ENCODE measurements at places on chromosomes 12 and 14.

- DNase-seq: peak; percentile 72
Measured at GRCh38 chr12:48988030-48988649, 10.0 kb downstream of the WNT1 start.

- no peak for DNase-seq
Measured at GRCh38 chr14:99854831-99855230, 61.6 kb downstream of the EML1 start.

- DNase-seq: no peak
Measured at GRCh38 chr12:46390881-46391280, 18.3 kb upstream of the SLC38A2 start.

- DNase-seq: no peak
Measured at GRCh38 chr12:34291001-34291400, 268.7 kb downstream of the ALG10 start.

- DNase-seq: no peak
Measured at GRCh38 chr14:31170411-31170810, 37.2 kb downstream of the HECTD1 start.

DNA sequence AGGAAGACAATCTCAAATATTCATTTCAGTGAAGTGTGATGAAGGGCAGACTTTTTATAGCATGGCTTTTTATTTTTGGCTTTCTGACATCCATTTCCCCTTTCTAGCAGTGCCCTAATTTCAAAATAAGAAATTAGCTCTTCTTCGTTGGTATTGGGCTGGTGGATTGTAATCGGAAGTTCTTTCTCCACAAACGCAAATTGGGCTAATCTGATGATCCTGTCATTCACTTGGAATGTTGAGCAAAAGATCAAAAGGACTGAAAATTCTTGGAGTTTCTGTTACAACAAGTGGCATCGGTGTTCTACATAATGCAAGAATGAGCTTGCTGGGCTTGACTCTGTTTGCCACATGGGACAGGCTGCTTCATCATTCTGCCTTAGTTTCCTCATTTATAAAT lies 1182.8 kb downstream of the FLRT2 start:
- DNase-seq: no peak

DNA sequence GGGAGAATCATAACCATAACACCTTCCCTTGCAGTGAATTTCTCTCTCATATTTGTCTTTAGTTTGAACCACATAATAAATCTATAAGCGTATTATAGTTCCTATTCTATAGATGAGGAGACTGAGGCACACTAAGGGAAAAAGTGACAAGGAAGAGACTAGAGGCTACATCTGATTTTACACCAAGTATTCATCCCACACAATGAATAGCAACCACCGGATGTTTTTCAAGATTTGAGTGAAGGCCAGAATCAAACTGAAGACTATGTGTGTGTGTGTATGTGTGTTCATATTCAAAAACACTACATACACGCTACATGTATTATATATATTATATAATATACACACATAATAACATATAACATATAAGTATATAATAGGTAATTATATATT lies 4.7 kb downstream of the ASB2 start:
- DNase-seq: no peak

- DNase-seq: no peak
Measured at GRCh38 chr12:112046003-112046402, 32.8 kb downstream of the ERP29 start.

GRCh38 chr14:24298892-24299254 lies 707 bp downstream of the DHRS1 start:
- no peak for DNase-seq

- DNase-seq: no peak
Measured at GRCh38 chr14:33847066-33847465, 103.8 kb downstream of the EGLN3 start.

DNA sequence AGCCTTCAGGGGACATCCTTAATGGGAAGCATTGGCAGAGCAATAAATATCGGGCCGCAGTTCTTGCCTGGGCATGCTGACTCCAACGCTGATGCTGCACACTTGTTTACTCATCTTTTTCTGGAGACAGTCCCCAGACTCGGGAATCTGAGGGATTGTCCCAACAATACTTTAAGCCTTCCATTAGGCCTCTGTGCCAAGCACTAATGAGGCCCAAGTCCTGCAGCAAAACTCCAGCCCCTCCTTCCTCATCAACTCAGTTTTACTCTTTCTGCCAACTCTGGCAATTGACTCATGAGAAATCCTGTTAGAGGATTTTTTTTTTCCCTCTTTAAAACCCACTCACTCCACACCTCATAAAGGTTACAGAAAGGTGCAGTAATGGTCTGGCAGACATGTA lies 233.4 kb upstream of the PELI2 start:
- DNase-seq: no peak

DNA sequence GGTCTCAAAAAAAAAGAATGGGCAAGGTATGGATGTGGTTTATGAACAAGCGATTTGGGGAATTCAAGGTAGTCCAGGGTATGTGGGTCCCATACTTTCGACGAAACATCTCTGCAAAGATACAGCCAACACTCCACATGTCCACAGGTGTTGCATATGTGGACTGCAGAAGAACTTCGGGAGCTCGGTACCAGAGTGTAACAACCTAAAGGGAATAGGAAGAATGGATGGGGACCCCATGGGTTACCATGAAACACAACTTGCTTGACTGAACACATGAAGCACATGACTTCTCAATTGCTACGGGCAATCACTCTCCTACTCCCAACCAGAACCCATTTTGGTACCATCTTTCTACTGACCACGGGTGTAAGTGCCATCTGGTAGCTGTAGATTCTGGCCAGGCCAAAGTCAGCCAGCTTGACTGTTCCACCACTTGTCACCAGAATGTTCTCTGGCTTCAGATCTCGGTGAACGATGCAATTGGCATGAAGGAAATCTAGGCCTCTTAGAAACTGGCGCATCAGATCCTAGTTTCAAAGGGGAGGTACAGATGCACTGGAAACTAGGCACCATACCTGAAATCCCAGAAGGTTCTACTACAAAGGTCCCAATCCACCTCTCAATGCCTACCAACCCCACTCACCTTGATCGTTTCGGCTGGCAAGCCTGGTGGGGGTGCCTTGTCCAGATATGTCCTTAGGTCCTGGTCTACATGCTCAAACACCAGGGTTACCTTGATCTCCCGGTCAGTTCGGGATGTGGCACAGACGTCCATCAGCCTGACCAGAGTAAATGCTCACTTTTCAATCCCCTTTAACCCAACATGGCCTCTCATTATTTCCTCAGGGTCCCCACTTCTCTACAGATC lies 1.3 kb downstream of the CDK4 start:
- no peak for DNase-seq

DNA sequence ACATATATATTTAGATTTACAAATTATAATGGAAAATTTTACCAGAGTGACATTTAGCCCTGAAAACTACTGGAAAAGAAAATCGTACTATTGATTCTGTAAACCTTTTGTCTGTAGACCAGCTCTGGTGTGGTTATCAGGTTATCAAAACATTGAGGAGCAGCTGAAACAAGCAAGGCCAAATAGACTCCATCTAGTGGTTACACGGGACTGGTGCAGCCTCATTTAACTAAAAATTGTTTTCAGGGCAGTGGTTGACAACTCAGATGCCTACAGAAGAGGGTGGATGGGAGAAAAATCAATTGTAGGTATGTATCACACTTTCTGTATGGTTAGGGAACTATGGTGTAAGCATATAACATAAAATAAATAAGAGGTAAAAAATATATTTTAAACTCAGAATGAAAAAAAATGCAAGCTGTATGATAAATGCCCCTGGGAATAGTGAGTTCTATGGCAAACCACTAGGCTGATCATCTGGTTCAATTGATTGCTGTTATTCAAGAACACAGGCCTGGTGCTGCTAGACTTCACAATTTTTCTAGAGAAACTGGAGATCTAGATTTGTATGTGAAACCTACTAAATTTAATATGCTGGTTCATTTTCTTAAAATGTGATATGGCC lies 51.2 kb downstream of the ACSS3 start:
- DNase-seq: no peak

GRCh38 chr12:113128802-113129663 lies 6.5 kb downstream of the RASAL1 start:
- DNase-seq: no peak

GRCh38 chr12:47777741-47778558 lies 4.9 kb downstream of the SLC48A1 start:
- no peak for DNase-seq

GRCh38 chr12:98724384-98725155 lies 79.5 kb downstream of the APAF1 start:
- no peak for DNase-seq

DNA sequence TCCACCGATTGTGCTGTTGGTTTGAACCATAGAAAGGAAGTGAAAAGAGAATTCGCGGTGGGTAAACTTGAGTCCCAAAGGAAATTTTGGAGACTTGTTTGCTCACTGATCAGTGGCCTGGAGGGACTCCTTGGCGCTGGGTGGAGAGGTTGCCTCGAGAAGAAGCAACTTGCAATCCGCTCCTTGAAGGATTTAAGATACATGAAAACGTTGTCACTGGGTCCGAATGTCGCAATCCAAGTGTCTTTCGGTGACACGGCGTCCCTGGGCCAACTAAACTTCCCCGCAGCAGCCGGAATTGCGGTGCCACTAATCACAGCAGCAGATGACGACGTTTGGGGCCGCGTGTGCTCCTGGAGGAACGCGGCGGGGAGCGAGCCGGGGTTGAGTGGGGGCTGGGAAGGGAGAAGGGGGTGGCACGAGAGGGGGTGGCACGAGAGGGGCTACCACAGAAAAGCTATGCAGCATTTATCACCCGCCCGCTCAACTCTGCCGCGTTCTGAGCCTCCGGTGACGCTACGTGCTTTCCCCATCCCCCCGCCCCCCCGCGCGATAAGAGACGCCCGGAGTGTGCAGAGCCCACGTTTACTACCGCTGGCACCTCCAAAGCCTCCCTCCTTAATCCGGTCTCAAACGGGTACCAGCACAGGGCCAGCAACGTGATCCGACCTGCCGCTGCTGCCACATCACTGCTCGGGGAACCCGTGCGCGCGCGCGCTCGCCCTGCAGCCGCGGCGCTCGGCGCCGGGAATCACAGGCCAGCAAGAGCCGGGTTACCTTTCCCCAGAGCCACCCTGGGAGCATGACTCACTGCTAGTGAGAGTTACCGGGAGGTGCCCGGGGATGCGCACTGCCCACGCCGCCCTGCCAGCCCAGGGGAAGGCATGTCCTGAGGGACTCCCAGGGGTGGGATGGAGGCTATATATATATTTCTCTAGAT lies 833 bp upstream of the BHLHE41 start:
- no peak for DNase-seq

GRCh38 chr14:75417674-75418073 lies 10.1 kb upstream of the JDP2 start:
- DNase-seq: no peak

DNA sequence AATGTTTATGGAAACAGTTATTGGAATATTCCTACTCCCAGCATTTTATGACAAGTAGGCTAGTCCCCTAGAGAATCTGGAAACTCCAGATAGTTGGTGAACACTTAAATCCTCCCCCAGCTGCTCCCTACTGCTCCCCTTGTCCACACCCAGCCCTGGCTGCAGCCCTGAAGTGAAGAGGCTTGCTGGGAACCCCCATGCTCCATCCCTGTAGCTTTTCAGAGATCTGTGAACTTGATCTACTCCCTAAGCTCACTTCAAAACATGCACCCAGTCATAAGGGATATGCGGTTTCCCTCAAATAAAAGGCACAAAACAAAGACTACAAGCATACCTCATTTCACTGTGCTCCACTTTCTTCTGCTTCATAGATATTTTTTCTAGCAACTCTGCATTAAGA lies 33.2 kb downstream of the EGLN3 start:
- DNase-seq: no peak

- no peak for DNase-seq
Measured at GRCh38 chr12:66799551-66799950, 120.7 kb upstream of the GRIP1 start.

- DNase-seq: no peak
Measured at GRCh38 chr12:128353301-128353700, 86.3 kb downstream of the TMEM132C start.

GRCh38 chr14:68637106-68638021 lies 155.5 kb downstream of the ZFP36L1 start:
- peak; percentile 6 for DNase-seq

DNA sequence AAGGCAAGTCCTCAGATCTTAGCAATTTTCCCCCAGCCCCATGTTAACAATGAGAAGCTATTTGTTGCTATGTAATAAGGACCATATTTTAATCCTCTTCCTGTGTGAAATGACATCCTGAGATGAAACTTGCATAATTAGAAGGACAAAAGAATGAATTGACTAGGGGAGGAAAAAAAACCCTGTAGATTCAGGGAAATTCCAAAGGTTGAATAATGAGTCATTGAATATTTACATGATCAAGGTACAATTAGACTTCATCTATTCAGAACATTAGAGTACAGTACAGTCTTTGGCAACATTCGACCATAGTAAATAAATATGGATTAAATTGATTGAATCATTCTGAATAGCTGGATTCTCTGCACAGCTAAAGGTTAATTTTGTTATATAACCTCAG lies 9.4 kb downstream of the MYBPC1 start:
- DNase-seq: no peak

- no peak for DNase-seq
Measured at GRCh38 chr14:94622653-94623421, 10.6 kb downstream of the SERPINA3 start.

GRCh38 chr14:104115691-104116287 lies 22.6 kb upstream of the KIF26A start:
- no peak for DNase-seq

DNA sequence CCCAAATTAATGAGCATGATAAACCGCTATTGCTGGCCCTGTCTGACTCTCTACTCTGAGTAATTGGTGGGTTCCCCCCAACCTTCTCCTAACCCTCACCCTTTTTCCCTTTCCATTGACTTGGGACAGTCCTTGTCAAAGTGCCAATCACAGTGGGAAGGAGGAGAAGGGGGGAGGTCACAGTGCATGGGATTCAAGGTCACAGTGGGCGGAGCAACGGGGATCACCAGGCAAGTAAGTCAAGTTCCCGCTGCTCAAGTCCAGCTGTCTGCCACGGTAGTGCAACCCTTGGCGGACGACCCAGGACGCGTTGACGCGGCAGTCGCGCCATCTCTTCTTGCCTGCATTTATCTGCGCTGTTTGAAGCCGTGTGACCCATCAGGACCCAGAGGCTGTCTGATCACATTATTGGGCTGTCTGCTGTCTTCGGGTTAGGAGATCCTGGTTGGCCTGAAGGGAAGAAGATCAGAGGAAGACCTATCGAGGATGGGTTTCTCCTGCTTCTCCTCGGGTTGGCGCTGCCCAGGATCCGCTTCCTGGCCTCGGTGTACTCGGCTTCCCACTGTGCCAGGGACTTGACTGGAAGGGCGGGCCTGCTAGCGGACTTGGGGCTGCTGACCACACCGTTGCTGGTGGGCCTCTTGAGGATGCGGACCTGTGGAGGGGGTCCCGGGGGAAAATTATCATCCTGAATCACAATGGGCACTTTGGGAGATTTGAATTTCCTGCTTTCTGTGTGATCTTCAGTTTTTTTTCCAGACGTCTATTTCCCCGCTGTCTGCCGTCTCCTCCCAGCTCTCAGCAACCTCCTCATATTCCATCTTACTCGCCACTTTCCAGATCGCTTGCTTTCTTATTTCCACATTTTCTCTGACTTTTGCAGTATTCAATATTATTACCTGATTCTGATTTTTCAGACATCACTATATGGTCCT lies 3.1 kb upstream of the MDM2 start:
- no peak for DNase-seq

Measured in activated T-cell treated with anti-CD3 and anti-CD28 coated beads for 1 hour (primary cell).